ENCODE measurements at places on chromosomes 11 and 22.

DNA sequence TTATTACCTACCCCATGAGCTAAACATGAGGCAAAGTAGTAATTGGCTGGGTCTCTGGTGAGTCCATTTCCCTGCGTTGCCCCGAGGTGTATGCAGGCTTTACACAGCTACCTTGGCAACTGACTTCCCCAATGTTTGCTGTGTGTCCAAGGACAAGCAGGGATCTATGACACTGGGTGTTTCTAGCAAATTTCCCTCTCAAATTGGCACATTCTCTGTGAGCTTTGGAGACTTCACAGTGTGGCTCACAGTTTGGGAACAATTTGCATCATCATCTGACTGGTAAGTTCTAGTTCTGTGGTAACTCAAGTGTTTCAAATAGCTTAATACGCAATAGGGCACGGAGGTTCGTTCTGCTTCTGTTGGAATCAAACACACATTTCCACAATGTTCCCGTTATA lies 12.5 kb downstream of the NNMT start:
- no peak for DNase-seq

DNA sequence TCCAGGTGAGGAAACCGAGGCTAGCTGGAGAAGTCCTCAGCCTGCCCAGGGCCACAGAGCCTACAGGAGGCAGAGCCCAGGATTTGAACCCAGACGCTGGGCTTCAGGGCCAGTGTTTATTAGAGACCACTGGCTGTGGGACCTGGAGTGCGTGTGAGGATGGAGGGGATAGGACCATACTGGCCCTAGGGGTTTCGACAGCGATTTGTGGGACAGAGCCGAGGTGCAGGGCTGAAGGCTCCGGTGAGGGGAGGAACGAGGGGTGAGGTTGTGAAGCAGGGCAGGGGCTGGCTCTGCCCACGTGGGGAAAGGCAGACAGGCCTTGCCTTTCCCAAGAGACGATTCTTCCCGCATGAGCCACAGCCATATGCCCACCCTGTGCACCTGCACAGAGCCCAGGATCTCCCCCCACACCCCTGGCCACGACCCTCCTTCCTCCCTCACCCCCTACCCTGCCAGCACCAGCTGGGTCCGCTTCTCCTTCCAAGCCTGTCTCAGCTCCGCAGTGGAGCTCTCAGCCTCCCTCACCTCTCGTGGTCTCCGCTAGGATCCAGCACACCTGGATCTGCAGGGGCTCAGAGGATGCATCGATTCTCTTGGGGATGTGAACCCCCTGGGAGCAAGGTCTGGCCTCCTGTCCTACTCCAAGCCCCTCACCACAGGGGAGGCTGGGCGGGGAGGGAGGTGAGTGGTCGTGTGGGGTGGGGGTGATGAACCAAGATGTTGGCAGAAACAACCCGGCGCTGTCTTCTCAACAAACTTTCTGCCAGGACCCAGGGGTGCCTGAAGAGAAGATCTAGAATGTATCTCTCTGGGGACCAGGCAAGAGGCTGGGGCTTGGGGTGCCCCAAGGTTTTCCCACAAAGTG lies 58.4 kb downstream of the RTL6 start:
- DNase-seq, result no peak

GRCh38 chr22:23632178-23632577 lies at the start of gene DRICH1:
TSS of gene DRICH1 (minus strand) at chr22:23632321. CDS start at chr22:23632023, 298 bp downstream.
- DNase-seq, result no peak

DNA sequence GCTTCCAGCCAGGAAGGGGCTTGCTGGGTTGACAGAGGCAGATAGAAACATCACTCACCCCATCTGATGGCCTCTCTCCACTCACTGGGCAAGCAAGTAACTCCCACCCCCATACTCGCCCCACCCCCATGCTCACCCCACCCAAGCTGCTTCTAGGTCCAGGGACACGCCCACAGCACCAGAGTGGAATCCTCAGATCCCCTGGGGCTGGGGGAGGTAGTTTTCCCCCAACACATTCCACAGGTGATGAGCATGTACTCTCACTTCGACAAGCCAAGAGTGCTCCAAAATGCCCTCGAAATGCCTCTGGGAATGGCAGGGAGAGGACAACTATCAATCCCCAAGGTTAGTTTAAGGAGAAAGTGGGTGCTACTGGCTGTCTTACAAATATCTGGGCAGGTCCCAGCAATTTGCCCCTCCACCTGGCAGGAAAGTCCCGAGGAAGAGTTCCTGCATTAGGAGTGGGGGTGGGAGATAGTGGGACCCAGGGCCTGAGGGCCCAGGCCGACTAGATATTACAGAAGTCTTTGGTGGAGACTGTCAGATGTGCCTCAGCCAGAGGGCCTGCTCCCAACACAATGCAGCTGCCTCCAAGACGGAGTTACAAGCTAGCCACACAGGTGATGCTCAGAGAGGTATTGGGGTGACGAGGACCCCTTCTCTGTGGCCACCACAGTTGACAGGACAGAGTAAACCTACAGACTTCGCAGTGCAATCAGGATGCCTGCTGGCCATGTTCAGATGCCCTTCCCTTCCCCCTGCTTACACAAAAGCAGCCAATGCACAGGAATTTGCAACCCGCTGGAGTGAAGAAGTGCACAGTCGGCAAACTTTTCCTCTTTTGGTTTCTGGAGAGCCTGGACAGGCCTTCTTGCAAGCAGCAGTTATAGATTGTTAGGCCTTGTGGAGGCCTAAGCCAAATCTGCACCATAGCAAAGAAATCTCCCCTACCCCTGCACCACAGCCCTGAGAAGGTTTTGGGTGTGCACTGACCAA lies 2.9 kb upstream of the LMO1 start:
- no peak for DNase-seq

GRCh38 chr11:74280494-74280893 lies 30.9 kb downstream of the P4HA3 start:
- no peak for DNase-seq

GRCh38 chr22:36373258-36373579 lies 14.5 kb downstream of the MYH9 start:
- DNase-seq, result no peak

- no peak for DNase-seq
Observed at GRCh38 chr11:80320765-80321164, 879.9 kb upstream of the TENM4 start.

GRCh38 chr11:65100674-65101350 lies 4.8 kb downstream of the VPS51 start:
- no peak for DNase-seq

GRCh38 chr22:42289671-42290541 lies 19.5 kb upstream of the TCF20 start:
- DNase-seq, result peak; percentile 40

DNA sequence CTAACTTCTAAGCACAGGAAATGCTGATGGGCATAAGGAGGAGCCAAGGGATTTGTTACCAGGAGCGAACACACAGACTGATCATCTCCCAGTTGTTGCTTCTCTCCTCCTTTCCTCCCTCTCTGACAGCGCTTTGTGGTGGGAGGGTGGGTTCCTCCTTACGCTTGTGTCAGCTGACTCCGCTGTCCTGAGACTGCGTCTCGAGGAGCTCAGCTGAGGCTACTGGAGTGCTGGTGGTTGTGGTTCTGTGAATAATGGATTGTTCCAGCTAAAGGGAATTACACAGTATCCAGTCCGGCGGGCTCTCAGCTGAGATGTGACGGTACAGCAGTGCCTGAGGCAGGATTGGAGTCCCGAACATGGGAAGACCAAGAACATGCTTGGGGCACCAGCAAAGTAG lies 113.4 kb downstream of the CTNND1 start:
- no peak for DNase-seq

DNA sequence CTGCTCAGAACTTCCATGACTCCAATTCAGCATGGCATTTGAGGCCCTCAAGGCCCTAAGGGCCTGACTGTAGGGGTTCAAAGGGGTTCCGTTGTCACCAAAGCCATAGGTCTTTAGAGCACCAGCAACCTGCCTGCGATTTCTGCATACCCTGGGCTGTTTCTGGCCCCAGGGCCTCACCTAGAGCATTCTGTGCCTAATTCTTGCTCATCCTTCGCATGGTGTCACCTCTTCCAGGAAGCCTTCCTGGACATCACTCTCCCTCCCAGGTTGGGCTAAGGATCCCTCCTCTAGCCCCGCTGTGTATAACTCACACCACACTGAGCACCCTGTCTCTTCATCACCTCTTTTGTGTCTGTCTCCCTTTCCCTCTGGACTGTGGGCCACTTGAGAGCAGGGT lies 194.3 kb downstream of the CEP164 start:
- no peak for DNase-seq

DNA sequence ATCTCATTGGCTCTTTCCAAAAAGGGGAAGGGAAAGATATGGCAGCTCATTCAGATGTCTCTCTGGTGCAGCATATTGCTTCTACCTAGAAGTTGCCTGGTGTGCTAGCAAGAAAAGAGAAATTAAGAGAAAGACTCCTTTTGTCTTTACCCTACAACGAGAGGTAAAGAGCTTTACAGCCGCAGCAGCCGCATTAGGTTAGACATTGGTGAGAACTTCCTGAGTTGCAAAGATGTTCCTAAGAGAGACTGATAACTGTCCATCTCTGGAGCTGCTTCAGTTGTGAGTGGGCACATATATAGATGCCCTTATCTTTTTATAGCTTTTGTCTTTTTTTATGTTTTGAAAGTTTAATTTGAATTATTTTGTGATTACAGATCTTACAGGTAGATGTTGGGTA lies 80.8 kb upstream of the NNMT start:
- no peak for DNase-seq

DNA sequence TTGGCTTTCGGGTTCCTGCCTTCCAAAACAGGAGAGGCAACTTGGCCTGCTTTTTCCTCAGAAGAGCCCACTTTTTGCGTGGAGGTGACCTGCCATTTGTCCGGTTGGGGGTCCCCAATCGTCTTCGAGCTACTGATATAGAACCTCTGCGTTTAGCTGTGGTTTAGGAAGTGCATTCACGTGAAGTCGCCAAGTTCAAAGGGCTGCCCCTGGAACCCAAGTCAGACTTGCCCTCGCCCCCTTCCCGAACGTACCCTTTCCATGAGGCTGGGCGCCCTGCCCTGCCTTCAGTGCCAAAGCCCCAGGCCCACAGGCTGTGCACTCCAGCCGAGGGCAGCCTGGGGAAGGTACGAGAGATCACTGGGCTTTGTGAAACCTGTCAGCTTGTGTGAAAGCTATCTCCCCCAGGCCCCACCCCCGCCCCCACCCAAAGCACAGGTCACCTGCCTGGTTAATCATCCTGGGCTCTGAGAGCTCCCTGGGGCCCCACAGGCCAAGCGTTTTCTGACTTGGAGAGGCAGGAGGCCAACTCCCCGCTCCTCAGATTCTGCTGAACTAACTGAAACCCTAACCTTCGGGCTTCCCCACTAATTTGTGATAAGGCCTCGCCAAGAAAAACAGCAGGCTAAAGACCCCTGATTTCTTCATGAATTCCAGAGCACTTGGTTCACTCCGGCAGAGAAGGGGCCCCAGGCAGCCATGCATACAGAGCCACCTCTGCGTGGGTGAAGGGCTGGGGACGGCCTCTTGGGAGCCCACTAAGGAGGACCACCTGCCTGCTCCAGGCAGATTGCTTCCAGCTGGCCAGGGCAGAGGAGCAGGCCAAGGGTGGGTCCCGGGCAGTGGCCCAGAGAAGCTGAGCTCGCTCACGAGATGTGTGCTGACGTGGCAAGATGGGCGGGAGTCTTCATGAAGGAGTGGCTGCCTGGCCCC lies 25.8 kb upstream of the KCNQ1OT1 start:
- no peak for DNase-seq

DNA sequence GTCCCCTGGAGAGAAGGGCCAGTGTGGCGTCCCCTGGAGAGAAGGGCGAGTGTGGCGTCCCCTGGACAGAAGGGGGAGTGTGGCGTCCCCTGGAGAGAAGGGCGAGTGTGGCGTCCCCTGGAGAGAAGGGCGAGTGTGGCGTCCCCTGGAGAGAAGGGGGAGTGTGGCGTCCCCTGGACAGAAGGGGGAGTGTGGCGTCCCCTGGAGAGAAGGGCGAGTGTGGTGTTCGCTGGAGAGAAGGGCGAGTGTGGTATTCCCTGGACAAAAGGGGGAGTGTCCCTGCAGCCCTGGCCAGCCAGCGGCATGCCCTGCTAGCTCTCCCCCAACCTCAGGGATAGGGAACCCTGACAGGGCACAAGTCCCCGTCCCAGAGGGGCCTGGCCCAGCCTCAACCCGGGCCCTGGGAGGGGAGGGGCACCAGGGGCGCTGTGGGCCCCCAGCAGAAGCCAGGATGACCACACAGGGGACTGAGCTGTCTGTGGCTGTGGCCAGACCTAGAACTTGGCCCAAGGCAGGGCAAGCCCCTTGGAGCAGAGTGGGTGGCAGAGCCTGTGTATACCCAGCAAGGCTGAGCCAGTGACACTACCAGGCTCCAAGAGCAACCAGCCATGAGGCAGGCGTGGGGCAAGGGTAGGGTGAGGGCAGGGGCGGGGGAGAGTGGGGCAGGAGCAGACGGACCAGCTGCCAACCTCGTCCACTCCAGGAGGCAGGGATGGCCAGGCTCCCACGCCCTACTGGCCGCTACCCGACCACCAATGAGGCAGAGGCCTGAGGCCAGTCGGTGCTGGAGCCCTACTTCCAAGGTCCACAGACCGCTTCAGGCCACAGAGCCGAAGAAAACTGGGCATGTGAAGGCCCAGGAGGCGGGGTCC lies 4.2 kb downstream of the HRAS start:
- DNase-seq, result no peak

- no peak for DNase-seq
Observed at GRCh38 chr11:13972043-13972910, 9.8 kb downstream of the SPON1 start.

DNA sequence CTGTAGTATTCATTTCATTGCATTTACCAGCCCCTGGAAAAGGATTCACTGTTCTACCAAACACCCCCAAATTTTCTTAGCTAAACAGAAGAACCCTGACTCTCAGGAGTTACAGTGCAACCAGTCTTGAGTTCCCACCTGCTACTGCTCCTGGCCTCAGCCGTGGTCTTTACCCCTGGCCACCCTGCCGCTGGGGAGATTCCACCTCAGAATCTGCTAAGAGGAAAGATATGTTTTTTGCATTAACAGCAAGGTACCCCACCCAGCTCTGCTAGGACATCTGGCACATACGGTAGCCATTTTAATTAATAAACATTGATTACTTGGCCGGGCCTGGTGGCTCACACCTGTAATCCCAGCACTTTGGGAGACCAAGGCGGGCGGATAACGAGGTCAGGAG lies 9.0 kb downstream of the JAML start:
- no peak for DNase-seq

- no peak for DNase-seq
Observed at GRCh38 chr11:85114786-85115185, 512.4 kb downstream of the DLG2 start.

GRCh38 chr11:110878513-110878912 lies 166.3 kb upstream of the ARHGAP20 start:
- DNase-seq, result no peak

- DNase-seq, result no peak
Observed at GRCh38 chr22:46018859-46019258, 41.9 kb upstream of the WNT7B start.

GRCh38 chr11:206526-207207 lies 532 bp downstream of the BET1L start:
- DNase-seq, result peak; percentile 44
